ENCODE measurements at places on chromosomes 16 and 17. TPM values are rescaled to one million over a fixed set of nuclear protein-coding genes. Genes with fewer than 3 reads are reported as not detected.

DNA sequence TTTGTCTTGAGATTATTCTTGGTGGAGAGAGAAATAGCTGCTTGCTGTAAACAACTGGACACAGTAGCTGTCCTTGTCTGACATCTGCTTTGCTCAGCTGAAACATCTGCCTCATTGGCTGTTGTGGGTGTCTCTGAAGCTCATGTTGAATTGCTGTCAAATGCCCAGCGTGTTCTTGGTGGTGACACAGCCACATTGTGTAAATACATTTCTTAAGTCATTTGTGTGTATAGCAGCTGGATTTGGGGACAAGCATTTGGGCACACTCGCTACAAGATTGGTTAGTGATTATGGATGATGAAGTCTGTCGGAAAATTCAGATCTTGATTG lies 5.3 kb downstream of the FAM234A start:
- DNase-seq = no peak

DNA sequence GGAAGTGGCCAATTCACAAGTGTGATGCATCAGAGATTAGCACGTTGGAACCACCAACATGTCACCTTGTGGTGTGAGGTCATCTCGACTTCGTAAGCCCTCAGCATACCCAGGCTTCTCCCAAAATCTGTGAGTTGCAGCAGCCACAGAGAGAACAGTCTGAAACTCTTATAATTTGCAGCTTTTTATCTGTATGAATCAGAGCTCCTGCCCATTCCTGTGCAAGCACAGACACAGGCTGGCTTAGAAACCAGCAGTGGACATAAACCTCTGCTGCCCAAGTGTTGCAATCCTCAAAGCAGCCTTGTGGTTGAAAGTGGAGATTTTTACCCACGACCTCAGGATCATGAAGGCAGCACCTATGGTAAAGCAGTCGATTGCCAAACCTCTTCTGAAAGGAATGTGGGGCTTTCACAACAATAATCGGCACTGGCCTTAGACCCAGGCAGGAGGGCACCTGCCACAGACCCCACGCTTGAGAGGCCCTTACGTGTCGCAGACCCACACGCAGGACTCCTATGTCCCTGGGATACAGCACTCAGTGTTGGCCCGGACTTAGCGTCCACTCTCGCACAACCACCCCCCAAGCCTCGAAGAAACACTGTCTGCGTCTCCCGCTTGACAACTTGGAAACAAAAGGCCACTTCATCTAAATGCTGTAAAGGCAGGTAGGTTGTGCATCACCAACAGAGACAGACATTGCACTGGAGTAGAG lies 24.5 kb upstream of the OSGIN1 start:
- DNase-seq = no peak

DNA sequence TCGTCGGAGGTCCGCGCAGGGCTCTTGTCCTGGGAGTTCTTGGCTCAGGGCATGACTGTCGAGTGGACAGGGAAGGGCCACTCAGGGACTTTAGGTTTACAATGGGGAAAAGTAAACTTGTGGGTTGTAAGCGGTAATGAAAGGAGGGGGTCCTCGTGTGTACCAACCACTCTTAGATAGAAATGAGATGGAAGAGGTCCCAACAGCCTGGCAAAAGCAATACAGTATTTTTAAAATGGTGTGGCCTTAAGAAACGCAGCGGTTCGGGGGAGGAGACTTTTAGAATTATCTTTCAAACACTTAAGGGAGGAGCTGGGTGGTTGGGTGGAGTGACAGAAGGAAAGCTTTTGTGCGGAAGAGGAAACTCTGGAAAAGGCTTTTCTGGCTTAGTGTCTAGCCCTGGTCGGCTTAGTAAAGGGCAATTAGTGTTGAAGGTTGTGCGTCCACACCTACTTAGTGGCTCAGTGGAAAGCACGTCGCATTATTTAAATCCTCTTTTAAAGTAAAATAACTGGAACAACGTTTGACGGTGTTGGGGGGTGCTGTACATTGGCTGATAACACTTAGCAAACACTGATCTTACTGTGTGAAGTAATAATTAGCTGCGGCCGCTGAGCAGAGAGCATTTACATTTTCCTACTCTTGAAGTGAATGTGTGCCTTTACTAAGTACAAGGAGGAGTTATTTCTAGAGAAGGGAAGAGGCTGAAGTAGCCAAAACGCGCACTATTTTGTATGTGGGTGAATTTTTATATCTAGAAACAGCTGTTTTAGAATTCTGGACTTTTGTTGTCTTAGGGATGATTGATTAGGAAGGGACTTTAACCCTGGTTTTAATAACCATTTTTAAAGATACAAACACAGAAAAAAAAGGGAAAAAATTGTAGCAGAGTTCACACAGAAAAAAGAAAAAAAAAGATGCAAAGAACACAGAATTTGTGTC lies 1.0 kb downstream of the WSB1 start:
- DNase-seq = peak; percentile 57

- no peak for DNase-seq
Measured at GRCh38 chr17:57868910-57869616, 19.2 kb upstream of the MRPS23 start.

- no peak for DNase-seq
Measured at GRCh38 chr16:88383401-88384221, 852 bp downstream of the ZNF469 start.

The BMERB1 gene
- 10.6 TPM for total RNA-seq

The SLC38A8 gene
- not detected for total RNA-seq
